ENCODE measurements at places on chromosomes 13 and 19. TPM values are rescaled to one million over a fixed set of nuclear protein-coding genes. Genes with fewer than 3 reads are reported as not detected.

The EDNRB gene
- 13.5 TPM for polyA plus RNA-seq

The URAD gene
- polyA plus RNA-seq = not detected

The KLF1 gene
- not detected for polyA plus RNA-seq

The GARIN5A gene
- 1.5 TPM for polyA plus RNA-seq

The ZNF846 gene
- 6.7 TPM for polyA plus RNA-seq

GRCh38 chr13:82439159-82439904 is 1442.9 kb downstream of the SLITRK1 start:
- no peaks in the 10 kb centered on the region for H3K4me1 ChIP-seq
- no peak overlapping the region for H3K27ac ChIP-seq
- no peaks in the 10 kb centered on the region for H3K27me3 ChIP-seq
- H3K36me3 ChIP-seq = no peaks in the 10 kb centered on the region
- no peak for DNase-seq
- no peak overlapping the region for H3K4me3 ChIP-seq

DNA sequence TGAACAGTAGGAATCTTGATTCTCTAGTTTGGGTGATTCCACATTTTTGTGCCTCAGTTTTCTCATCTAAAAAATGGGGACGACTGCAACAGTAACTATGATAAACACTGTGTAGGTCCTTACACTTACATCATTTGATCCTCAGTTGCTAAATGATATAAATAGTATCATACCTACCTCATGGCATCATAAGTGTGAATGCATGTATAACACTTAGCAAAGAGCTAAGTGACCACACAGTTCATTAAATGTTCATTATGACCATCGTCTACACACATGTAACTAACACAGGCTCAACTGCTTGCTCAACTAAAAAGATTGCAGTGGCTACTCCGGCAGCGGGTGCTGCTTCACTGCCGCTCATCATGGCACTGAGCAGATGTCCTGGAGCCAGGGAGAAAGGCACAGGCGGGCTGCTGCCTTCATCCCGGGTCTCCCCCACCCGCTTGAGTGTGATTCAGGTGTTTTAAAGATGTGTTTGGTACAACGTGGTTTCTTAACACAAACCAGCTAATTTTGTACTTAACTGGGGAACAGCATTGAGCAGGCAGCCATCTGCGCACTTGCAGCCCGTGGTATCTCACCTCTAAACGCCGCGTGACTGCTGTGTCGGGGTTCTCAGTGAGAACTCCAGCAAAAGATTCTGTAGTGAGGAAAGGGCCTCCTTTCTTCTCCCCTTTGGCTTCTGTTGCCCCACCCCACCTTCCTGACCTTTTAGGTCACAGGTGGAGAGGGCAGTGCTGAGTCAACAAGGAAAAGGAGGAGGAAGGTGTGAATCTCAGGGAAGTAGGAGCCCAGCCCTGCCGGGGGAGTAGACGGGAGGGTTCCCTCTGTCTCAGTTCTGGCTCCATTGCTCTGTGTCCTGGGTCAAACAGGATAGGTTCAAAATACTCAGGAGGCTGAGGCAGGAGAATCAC is 11.7 kb upstream of the ACTN4 start:
- H3K27me3 ChIP-seq = no peaks in the 10 kb centered on the region
- no peak overlapping the region for H3K4me3 ChIP-seq
- H3K4me1 ChIP-seq = peaks cover 6% of the 10 kb centered on the region
- peaks cover 8% of the 10 kb centered on the region for H3K36me3 ChIP-seq
- DNase-seq = no peak

DNA sequence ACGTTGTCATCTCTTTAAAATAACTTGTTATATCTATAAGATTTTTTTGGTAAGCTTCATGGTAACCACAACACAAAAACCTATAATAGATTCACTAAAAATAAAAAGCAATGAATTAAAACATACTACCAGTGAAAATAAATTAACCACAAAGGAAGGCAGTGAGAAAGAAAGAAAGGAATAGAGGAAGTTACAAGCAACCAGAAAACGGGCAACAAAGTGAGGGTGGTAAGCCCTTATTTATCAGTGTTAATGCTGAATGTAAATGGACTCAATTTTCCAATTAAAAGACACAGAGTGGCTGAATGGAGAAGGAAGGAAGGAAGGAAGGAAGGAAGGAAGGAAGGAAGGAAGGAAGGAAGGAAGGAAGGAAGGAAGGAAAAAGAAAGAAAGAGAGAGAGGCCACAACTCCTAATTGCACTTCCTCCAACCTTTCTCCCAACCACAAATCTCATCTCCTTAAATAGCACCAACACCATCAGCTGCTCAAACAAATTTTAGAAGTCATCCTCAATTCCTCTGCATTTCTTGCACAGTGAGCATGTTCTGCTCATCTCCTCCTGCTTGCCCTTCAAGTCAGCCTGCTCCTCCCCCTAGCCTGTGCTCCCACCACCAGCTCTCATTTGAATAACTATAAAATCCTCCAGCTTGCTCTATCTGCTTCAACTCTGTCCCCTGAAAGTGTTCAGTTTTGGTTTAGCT is 48.6 kb downstream of the CCNA1 start:
- H3K36me3 ChIP-seq = no peaks in the 10 kb centered on the region
- H3K4me3 ChIP-seq = no peak overlapping the region
- no peaks in the 10 kb centered on the region for H3K27me3 ChIP-seq
- no peaks in the 10 kb centered on the region for H3K4me1 ChIP-seq
- H3K27ac ChIP-seq = no peak overlapping the region

DNA sequence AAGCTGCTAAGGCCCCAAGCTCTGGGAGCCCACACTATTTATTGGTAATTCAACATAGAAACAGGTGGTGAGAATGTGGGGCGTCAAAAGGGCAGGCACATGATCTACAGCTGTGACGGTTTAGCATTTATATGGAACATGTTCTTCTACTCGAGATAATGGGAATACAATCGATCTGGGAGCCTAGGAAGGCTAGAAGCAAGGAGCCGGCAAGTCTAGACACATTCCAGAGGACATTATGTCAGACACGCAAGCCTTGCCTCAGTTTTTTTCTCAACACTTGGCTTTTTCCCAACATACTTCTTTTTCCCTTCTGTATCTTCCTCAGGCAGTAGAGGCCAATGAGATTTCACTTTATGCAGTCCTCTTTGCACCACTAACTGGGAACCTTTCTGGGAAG is 315.7 kb upstream of the SLITRK5 start:
- H3K27me3 ChIP-seq = no peaks in the 10 kb centered on the region
- peaks cover 2% of the 10 kb centered on the region for H3K4me1 ChIP-seq
- H3K36me3 ChIP-seq = peaks cover 2% of the 10 kb centered on the region
- H3K4me3 ChIP-seq = no peak overlapping the region
- no peak overlapping the region for H3K27ac ChIP-seq

DNA sequence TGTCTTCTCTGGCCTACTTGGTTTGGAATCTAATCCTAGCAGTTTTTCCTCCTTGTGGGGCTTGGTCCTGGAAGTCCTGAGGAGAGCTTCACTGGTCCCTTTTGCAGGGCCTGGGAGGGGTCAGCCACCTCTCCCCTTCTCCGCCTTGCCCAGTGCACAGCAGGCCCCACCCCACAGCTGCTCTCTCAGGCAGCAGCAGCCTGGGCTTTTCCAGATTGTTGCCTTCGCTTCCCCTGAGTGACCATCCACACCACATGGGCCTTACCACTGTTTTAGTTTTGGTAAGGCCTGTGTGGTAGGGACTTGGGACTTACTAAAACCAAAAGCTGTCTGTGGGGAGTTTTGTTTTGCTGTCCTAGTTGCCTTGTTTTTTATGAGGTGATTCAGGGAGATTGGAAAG is 11.5 kb downstream of the MPHOSPH8 start:
- no peaks in the 10 kb centered on the region for H3K27me3 ChIP-seq
- H3K4me3 ChIP-seq = no peak overlapping the region
- peaks cover 3% of the 10 kb centered on the region for H3K4me1 ChIP-seq

DNA sequence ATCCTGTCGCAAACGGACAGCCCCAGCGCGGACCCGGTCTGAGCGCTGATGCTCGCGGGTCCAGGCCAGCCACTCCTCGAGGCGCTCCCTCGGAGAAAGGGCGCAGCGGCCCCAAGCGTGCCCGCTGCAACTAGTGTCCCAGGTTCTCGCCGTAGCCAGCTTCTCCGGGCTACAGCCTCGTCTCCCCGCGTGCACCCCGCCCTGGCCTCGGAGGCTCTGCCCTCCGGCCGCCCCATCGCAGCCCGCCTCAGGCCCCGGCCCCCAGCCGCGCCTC is 487 bp downstream of the FLT1 start:
- H3K36me3 ChIP-seq = no peaks in the 10 kb centered on the region

- H3K27me3 ChIP-seq = peaks cover 13% of the 10 kb centered on the region
- DNase-seq = no peak
- H3K36me3 ChIP-seq = no peaks in the 10 kb centered on the region
- H3K27ac ChIP-seq = no peak within 1 kb of the TSS
- H3K4me1 ChIP-seq = peaks cover 14% of the 10 kb centered on the region
- H3K4me3 ChIP-seq = peak within 1 kb of the TSS; percentile 38
These were observed at the start of gene TMEM59L for GRCh38 chr19:18612772-18613588. Gene TMEM59L (plus strand): TSS chr19:18612870. CDS start chr19:18612959, 89 bp downstream.

DNA sequence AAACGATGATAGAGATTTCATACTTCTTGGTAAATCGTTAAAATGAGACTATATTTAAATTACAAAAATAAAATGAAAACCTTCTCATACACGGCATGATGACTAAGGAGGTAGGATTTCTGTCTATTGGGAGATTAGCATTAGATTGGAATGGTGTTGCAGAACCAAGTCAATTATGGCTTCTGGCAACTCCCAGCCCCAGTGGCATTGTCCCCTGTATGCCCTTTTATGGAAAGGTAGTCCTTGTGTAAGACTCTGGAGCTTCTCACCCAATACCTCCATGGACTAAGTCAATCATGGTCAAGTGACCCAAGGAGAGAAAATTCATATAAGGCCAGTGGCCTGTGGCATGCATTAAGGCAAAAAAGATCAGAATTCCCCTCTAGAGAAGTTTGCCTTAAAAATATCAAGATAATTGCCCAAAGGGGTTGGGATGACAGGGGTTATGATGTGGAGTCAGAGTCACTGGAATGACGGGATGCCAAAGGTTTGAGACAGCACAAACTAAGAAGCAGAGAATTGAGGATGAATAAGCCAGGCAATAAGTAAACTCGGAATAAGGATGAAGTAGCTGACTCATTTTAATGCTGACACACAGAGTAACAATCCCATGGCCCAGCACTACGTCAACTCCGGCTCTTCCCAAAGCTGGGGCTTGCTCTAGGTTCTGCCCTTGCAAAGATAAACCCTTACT is 57.8 kb upstream of the POSTN start:
- no peak overlapping the region for H3K4me3 ChIP-seq
- no peaks in the 10 kb centered on the region for H3K36me3 ChIP-seq
- H3K27ac ChIP-seq = no peak overlapping the region
- no peaks in the 10 kb centered on the region for H3K27me3 ChIP-seq

GRCh38 chr19:54390942-54391577 is 24.2 kb upstream of the TTYH1 start:
- H3K4me1 ChIP-seq = no peaks in the 10 kb centered on the region
- H3K27ac ChIP-seq = no peak overlapping the region
- peak; percentile 45 for DNase-seq
- H3K27me3 ChIP-seq = no peaks in the 10 kb centered on the region
- no peaks in the 10 kb centered on the region for H3K36me3 ChIP-seq
- no peak overlapping the region for H3K4me3 ChIP-seq

DNA sequence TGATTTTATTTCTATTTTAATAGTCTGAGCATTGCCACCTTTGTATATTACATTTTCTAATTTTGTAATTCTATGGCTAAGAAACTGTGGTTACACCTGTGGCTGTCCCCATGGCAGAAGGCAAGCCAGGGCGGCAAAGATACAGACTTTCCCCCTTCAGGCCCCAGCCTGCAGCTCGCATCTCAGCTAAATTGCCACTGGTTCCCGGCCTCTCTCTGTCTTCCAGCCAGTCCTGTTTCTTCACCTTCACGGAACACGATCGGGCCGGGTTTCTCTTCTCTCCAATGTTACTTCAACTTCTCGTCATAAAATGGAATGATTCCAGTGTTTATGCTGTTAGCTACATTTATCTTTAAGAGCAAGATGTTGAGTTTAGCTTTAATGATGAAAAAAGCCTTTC is 124.5 kb upstream of the ZNF507 start:
- no peaks in the 10 kb centered on the region for H3K27me3 ChIP-seq
- H3K27ac ChIP-seq = no peak overlapping the region
- no peaks in the 10 kb centered on the region for H3K36me3 ChIP-seq
- DNase-seq = no peak
- no peaks in the 10 kb centered on the region for H3K4me1 ChIP-seq
- no peak overlapping the region for H3K4me3 ChIP-seq

GRCh38 chr13:85640727-85641126 is 158.5 kb downstream of the SLITRK6 start:
- H3K27me3 ChIP-seq = no peaks in the 10 kb centered on the region
- no peak overlapping the region for H3K4me3 ChIP-seq
- no peaks in the 10 kb centered on the region for H3K36me3 ChIP-seq
- no peak overlapping the region for H3K27ac ChIP-seq
- DNase-seq = no peak

GRCh38 chr19:661427-662196 is 1.4 kb downstream of the RNF126 start:
- peak overlapping the region; percentile 80 for H3K4me3 ChIP-seq
- no peaks in the 10 kb centered on the region for H3K27me3 ChIP-seq
- DNase-seq = no peak
- peak overlapping the region; percentile 89 for H3K27ac ChIP-seq
- peaks cover 28% of the 10 kb centered on the region for H3K4me1 ChIP-seq
- H3K36me3 ChIP-seq = no peaks in the 10 kb centered on the region

DNA sequence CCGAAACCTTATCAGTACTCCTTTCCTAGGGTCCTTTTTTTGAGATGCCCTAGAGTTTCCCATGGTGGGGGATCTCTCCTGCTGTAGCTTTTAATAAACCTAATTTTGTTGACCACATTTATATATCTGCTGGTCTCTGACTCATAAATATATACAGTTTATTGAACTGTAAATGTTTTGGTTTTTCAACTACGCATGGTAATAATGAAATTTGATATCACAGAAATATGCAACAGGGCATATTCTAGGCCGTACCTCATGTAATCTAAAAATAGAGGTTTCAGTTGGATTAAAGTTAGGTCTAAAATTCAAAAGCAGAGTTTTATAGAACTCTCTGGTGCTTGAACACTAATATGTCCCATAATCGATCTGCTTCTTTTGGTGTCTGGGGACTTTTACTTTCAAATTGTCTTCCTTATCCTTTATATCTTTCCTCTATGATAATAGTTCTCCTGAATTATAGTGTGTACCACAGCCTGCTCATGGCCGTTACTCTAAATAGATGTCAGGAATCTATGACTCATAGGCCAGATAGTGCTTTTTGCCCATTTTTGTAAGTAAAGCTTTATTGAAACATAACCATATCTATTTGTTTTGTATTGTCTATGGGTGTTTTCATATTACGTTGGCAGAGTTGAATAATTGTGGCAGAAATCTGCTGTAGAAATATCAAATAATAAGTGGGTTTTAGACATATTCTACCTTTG is 324.8 kb upstream of the PCDH9 start:
- DNase-seq = no peak
- H3K36me3 ChIP-seq = no peaks in the 10 kb centered on the region
- no peak overlapping the region for H3K4me3 ChIP-seq
- H3K27me3 ChIP-seq = no peaks in the 10 kb centered on the region
- no peak overlapping the region for H3K27ac ChIP-seq
- H3K4me1 ChIP-seq = no peaks in the 10 kb centered on the region

Measured in liver (tissue), 10 donors.